ENCODE measurements at places on chromosomes 12 and 14.

DNA sequence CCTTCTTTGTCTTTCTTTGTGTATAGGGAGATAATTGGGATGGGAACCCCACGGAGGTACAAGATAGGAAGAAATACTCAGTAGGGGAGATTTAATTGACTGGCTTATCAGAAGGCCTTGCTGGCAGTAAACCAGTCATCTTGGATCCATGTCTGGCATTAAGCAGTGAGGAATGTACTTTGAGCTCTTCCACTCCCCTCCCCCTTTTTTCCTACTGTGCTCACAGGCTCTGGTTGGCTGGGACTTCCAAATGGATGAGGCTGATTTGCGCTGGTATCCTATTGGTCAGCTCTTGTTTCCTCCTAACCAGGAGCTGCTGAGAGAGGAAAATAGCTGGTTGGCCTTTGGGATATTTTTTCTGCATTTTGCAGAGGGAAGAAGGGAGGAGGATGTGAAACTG, 24.7 kb downstream of the NGDN start:
- DNase-seq, result no peak

- no peak for DNase-seq
Measured at GRCh38 chr12:8590842-8591545, 21.7 kb downstream of the AICDA start.

- DNase-seq, result no peak
Measured at GRCh38 chr14:89201645-89202044, 215.4 kb downstream of the FOXN3 start.

DNA sequence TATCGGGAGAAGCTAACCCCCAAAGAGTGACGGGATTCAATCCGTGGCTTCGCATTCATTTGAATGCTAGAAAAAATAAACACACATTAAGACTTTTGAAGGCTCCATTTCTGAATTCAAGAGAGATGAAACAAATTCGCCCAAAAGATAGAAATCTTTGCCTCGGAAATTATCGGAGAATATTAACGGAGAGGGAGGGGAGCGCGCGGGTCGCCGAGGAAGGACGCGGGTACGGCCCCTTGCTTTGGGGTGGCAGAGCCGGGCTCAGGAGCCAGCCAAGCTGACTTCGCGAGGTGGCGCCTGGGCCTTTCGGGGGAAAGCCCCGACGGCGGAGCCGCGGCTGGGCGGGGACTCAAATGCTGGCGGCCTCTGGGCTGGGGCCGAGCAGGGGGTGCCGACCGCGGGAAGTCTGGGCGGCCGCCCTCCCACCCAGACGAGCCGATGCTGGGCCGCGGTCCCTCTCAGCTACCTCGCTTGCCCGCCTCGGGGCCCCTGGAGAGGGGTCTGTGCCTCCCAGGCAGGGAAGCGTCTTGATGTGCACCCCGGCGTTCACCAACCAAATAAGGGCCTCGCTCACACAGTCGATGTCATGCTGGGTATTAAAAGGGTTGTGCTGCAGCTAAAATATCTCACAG, 14.7 kb downstream of the NKX2-1 start:
- DNase-seq, result no peak

- no peak for DNase-seq
Measured at GRCh38 chr14:65210118-65210821, 108.0 kb upstream of the MAX start.

DNA sequence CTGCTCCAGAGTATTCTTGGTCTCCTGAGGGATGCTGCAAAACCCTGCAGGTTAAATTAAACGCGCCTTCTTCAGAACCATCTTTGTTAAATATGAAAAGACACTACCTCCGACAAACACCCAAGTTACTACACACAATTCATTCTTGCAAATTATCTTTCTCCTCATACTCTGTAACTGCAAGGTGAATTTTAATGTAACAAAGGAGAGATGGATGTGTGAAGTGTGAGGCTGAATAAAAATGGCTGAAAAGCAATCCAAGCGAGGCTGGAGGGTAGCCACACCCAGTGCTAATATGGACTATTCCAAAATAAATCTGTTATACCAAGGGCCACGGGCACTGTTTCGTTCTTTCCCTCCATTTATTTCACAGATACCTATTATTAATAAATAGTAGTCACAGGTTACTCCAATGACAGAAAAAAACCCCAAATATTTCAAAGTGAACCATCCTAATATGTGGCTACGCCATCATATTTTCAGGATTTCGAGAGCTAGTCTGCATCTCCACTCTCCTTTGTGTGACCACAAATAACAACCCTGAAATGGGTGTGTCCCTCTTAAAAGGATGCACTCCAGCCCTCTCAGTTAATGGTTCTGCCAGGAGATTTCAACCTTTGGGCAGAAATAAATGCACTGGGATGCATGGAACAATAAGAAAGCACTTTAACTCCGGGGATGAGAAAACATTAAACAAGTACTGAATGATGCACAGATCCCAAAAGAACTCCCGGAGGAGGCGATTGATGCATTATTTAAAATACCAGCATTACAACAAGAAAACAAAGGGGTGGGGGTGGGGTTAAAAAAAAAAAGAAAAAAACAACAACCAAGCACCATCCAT, 53.1 kb upstream of the CCDC175 start:
- no peak for DNase-seq

- DNase-seq, result no peak
Measured at GRCh38 chr12:53195516-53196420, 11.3 kb downstream of the ITGB7 start.

GRCh38 chr12:121718653-121719239, 6.2 kb downstream of the TMEM120B start:
- DNase-seq, result no peak

DNA sequence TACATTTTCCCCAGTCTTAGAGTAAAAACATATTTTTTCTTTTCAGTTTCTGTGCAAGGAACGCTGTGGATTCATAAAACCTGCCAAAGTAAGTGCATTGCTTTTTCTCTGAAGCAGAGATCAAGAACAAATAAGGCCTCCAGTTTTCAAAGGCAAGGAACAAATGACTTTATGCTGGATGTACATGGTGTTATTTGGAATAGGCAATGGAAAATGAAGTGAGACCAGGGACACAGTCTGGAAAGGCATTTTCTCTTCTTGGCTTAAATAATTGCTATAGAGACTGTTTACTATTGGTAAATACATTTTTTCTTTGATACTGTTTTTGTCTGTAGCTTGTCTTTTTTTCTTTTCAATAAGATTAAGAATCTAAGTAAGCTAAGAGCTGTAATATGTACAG, 725.9 kb upstream of the MDGA2 start:
- no peak for DNase-seq

GRCh38 chr14:90627478-90627877, 188.8 kb downstream of the TTC7B start:
- DNase-seq, result no peak

DNA sequence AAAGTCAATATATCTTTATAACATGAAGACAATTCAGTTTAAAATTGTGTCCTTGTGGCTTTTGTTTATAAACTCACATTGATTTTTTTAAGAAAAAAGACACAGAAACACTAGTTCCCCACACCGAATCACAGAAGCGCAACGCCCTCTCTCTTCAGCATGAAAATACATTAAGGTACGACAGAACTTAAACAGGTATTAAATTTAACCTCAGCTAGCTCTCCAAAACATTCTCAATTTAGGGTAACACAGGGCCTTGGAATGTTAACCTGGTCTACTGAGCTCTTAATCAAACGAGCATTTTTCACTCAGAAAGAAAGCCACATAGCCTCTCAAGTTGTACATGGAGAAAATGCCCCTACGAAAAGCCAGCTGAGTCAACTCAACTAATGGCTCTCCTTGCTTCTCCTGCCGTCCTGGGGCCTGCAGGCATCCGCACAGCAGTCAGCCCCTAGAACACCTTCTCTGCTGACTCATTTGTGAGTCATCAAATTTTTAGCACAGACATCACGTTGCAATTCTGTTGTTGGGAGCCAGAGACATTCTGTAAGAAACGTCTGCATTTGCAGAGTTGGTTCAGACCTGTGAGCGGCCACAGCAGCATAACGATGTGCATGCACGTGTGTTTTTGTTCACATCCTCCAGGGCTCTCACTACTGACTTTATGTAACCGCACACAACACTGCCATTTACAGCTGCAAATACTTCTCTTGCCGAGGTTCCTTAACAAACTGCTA, 141.6 kb downstream of the ITPR2 start:
- no peak for DNase-seq

DNA sequence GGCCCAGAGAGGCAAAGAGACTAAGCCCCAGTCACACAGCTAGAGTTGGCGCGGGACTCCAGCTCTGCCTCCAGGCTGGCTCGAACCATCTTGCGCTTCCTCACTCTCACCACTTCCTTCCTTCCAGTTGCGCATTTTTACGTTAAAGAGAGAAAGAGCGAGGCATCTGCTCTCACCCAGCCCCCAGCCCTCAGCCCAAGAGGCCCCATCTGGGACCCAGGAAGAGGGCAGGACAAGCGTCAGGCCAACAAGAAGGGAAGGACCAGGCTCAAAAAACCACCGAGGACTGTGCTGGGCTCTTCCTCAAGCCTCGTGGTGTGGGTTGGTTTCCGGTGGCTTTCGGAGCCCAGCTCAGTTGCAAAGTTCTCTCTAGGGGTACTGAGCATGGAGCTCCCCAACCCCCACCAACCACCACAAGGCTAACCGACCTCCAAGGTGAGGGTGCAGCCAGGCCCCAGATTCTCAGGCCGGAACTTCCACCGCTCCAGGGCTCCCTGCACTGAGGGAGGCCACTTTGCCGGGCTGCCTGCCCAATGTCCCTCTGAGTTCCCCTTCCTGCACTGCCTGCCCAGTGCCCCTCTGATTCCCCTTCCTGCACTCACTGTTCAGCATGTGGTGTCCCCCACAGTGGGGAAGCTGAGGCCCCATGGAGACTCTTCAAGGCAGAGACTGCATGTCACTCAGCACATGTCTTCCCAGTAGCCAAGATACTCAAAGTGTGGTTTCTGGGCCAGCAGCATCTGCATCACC, 35.9 kb downstream of the TESC start:
- no peak for DNase-seq

GRCh38 chr12:13071305-13072280, 27.4 kb downstream of the FAM234B start:
- DNase-seq, result no peak

DNA sequence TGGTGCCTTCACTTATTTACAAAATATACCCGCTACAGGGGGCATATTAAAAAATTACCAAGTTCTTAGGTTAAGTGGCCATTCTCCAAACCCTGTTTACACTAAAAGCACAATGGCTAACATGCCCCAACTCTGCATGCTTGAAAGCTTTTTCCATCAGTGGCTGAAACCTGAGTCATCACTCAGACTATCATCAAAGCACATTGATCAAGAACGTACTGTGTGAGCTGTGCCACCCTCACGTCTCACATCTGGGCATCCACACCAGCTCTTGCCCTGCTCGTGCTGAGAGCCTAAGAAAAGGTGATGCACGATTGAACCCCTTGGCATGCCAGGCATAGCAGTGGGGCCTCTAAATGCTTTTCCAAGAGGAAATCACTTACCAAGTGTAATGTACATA, 13.2 kb downstream of the AQP6 start:
- no peak for DNase-seq

DNA sequence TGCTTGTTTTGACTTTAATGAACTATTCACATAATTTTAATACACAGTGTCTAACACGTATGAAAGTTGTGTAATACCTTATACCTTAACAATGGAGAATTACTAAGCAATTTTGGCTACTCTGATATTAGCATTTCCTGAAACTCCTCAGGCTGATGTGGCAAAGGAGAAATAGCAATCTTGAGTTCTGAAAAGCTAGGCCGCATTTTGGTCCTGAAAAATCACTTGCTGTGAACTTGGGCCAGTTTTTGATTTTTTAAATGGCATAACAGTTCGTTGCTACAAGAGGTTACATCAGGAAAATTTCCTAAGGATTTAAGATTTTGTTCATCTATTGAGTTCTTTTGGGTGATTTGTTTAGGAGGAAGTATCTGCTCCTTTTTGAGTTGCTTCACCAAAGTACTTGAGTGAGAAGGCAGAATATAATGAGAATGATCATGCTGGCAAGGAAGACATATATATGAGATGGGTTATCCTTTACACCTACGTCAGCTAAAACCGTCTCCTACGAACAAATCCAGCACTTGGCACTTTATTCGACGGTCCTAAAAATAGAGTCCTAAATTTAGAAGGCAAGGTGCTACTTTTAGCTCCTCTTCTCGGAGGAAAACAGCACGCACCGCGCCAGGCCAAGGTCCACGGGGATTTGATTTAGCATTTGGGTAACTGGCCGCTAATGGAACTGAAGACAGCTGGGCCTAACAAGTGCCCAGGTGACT, 32.2 kb downstream of the MIA2 start:
- peak; percentile 0 for DNase-seq

DNA sequence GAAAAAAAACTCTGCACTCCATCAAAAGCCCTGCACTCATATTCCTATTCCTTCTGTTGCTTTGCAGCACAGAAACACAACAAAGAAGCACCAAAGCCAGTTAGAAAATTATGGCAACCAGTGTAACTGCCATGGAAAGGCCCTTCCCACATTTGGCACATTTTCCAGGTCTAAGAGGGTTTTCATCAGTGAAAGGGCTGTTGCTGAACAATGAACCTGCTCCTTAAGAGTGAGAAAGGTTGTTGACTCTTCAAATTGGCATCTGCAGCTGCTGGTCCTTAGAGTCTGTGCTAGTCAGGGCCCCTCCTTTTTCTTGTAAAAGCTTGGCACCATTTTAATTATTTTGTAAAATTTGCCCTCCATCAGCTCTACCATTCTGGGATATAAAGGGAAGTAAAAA, 378.7 kb upstream of the KITLG start:
- DNase-seq, result no peak

- no peak for DNase-seq
Measured at GRCh38 chr12:43964961-43965360, 129.1 kb downstream of the TMEM117 start.

- DNase-seq, result no peak
Measured at GRCh38 chr12:39352471-39353017, 90.4 kb downstream of the KIF21A start.

DNA sequence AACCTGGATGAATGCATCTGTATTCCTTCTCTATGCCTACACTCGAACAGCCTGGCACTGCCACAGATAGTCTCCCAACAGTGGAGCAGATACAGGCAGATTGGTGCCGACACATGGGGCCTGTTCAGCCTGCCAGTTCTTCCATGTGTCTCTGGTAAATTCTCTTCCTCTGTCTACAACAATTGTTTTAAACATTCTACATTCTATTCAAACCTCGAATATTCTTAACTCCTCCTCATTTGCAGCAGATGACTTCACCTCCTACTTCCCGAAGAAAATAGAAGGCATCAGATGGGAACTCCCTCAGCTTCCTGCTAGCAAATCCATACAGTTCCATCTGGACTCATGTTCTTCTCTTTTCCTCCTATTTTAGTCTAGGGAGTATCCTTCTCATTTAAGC, 43.1 kb upstream of the OTOGL start:
- no peak for DNase-seq
